ENCODE measurements at places on chromosomes 6 and 20. TPM values are rescaled to one million over a fixed set of nuclear protein-coding genes. Genes with fewer than 3 reads are reported as not detected.

DNA sequence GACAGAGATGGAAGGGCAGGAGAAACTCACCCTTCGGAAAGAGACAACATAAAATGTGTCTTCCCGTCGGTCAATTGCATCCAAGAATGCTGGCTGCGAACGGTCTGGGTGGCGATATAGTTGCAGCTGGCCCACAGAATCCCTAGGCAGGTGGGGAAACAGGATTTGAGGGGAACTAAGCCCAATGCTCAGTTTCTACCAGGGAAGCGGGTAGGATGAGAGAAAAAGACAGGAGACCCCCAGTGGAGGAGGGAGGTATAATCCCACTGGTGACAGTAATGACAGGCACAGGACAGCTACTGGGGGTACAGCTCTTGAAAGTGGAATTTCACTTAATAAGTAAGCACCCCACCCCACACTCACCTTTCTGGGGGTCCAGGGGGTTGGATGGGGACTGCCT, 7.5 kb upstream of the TNXB start:
- H3K27me3 ChIP-seq, result no peaks in the 10 kb centered on the region
- peak; percentile 45 for DNase-seq
- H3K4me3 ChIP-seq, result no peak overlapping the region
- peaks cover 39% of the 10 kb centered on the region for H3K4me1 ChIP-seq
- no peak overlapping the region for H3K27ac ChIP-seq
- H3K36me3 ChIP-seq, result peaks cover 5% of the 10 kb centered on the region

GRCh38 chr6:82086944-82087343, 160.6 kb downstream of the IBTK start:
- DNase-seq, result no peak
- no peak overlapping the region for H3K27ac ChIP-seq
- no peaks in the 10 kb centered on the region for H3K36me3 ChIP-seq
- no peaks in the 10 kb centered on the region for H3K4me1 ChIP-seq
- no peak overlapping the region for H3K4me3 ChIP-seq

The HRH3 gene
- total RNA-seq, result not detected

DNA sequence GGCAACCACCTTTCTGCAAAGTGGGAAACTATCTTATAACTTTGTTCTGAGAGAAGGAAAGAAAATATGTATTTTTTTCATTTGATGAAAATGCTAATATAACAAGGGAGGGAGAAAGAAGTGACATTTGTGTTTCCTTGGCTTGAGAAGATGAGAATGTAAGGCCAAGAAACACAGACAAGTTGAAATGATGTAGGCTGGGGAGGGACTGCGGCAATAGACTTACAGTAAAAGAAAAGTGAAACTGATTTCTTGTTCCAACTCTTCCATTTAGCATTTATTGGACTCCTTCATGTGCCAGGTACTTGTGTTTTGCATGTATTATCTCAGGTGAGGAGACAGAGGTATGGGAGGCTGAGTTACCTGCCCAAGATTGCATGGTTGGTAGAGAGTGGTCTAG, 130.9 kb downstream of the CARMIL1 start:
- H3K4me1 ChIP-seq, result no peaks in the 10 kb centered on the region
- no peak overlapping the region for H3K4me3 ChIP-seq
- H3K27me3 ChIP-seq, result no peaks in the 10 kb centered on the region
- H3K27ac ChIP-seq, result no peak overlapping the region
- no peak for DNase-seq

- H3K4me3 ChIP-seq, result peak overlapping the region; percentile 18
- H3K4me1 ChIP-seq, result peaks cover 53% of the 10 kb centered on the region
- peak; percentile 91 for DNase-seq
- H3K27me3 ChIP-seq, result no peaks in the 10 kb centered on the region
Measured at GRCh38 chr20:35339007-35339406, 46.8 kb upstream of the FAM83C start.

The TOMM6 gene
- total RNA-seq, result 136 TPM

- no peaks in the 10 kb centered on the region for H3K27me3 ChIP-seq
- peak; percentile 52 for DNase-seq
Measured at GRCh38 chr6:26195924-26196845, 109.0 kb downstream of the HFE start.

GRCh38 chr20:991850-992249, 10.3 kb downstream of the RSPO4 start:
- H3K27me3 ChIP-seq, result 0 out of 2 replicates have a peak, but pooled peaks cover 6% of the 10 kb centered on the region
- H3K4me1 ChIP-seq, result no peaks in the 10 kb centered on the region
- no peaks in the 10 kb centered on the region for H3K36me3 ChIP-seq
- no peak for DNase-seq
- H3K4me3 ChIP-seq, result no peak overlapping the region
- no peak overlapping the region for H3K27ac ChIP-seq

- DNase-seq, result peak; percentile 59
- peaks cover 9% of the 10 kb centered on the region for H3K4me1 ChIP-seq
- H3K27me3 ChIP-seq, result no peaks in the 10 kb centered on the region
- no peaks in the 10 kb centered on the region for H3K36me3 ChIP-seq
Measured at GRCh38 chr6:84575264-84575663, 189.1 kb downstream of the TBX18 start.

DNA sequence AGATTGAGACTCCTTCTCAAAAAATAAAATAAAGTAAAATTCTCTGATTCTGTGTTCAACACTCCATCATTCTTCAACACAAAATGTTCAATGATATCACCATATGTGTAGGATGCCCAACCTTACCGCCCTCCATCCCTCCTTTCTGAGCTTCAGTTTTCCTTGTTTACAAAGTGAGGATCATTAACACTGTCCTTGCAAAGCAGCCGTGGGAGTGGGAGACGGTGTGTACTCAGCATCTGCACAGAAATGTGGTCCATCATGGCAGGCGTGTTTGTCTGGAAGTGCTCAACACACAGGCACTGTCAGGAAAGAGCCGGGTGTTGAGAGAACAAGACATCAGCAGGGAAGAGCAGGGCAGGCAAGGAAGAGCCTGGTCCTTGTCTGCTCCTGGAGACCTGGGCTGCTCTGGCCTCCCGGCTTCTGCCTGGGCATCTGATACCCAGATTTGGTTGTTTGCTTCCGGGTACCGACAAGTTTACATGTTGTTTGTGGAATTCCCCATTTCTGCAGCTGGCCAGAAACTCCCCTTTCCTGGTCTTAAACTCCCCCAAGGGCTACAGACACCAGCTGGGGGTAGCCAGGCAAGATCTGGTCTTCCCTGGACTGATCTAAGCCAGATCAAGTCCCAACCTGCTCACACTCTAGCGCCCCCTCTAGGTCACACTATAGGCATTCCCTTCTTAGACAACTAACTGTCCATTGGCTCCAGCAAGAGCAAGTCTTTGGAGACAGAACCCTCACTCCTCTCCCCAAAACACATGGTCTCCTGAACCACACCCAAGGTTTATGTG, 26.7 kb upstream of the TTPAL start:
- H3K27ac ChIP-seq, result no peak overlapping the region

The UBD gene
- total RNA-seq, result not detected

- H3K27me3 ChIP-seq, result no peaks in the 10 kb centered on the region
- no peaks in the 10 kb centered on the region for H3K36me3 ChIP-seq
- H3K27ac ChIP-seq, result no peak overlapping the region
- no peak for DNase-seq
- peaks cover 5% of the 10 kb centered on the region for H3K4me1 ChIP-seq
Measured at GRCh38 chr6:116029535-116029934, 31.2 kb downstream of the FRK start.

The GPX6 gene
- not detected for total RNA-seq

DNA sequence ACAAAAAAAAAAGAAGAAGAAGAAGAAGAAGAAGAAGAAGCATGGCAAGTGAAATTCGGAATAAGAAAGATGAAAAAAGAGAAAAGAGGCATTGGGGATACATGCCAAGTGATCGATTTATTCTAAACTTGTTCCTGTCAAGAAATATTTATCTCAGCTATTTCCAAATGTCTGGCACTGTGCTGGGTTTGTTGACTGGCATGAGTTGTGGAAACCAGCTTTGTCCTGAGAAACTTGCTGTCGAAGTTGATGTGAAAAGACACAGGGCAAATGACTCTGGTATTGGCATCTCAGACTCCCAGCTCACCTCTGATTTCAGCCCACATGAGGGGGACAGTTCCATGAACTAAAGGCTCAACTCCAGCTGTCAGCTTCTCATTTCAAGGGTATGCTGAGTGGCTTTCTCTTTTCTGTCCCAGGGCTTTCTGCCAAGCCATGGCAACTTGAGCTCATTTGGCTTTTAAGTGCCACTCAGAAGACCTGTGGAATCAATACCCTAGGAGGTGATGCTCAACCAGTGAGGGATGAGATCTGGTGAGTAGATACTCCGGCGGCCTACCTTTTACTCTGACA, 253.3 kb upstream of the JAG1 start:
- H3K4me1 ChIP-seq, result peaks cover 39% of the 10 kb centered on the region
- H3K27ac ChIP-seq, result no peak overlapping the region
- peaks cover 23% of the 10 kb centered on the region for H3K27me3 ChIP-seq
- no peak for DNase-seq

DNA sequence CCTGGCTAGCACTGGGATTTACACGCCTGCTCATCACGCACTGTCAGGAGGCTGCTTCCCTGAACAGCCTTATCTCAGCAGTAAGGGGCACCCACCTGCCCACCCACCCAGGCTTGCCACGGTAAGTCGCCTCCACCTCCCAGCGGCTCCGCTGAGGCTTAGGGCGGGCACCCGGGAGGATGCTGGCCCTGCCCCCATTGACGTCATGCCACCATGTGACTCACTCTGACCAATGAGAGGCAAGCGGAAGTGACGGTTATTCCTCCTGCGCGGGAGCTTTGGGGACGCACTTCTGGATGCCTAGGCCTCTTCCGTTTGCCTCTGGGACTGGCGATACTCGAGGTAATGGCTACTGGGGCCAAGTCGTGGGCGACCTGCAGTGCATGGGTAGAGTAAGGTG, 256.8 kb downstream of the QKI start:
- no peak overlapping the region for H3K4me3 ChIP-seq
- no peaks in the 10 kb centered on the region for H3K27me3 ChIP-seq
- H3K27ac ChIP-seq, result no peak overlapping the region

GRCh38 chr20:48698507-48699267, 129.1 kb downstream of the PREX1 start:
- no peak overlapping the region for H3K4me3 ChIP-seq
- peaks cover 5% of the 10 kb centered on the region for H3K4me1 ChIP-seq
- H3K36me3 ChIP-seq, result no peaks in the 10 kb centered on the region
- no peak overlapping the region for H3K27ac ChIP-seq

- no peaks in the 10 kb centered on the region for H3K36me3 ChIP-seq
- peaks cover 34% of the 10 kb centered on the region for H3K4me1 ChIP-seq
- H3K4me3 ChIP-seq, result no peak overlapping the region
Measured at GRCh38 chr6:1912731-1913130, 303.0 kb downstream of the FOXC1 start.

The APCDD1L gene
- total RNA-seq, result 19.5 TPM
